Spleen (tissue), 13 donors: ENCODE measurements at places on chromosomes 3 and 15.

DNA sequence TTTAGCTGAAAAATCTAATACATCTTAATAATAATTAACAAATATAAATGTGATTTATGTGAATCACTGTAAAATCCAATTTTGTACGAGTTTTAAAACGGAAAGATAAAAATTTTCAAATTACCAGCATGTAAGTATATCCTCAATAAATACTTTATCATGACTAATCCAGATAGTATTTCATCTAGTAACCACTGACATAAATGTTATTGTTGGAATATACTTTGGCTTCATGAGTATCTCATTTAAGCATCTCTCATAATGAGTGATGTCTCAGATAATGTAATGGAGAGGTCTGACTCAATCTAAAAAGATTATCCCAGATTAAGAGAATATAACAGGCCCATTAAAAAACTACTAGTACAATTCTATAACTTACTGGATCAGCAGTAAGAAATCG is 216.3 kb downstream of the STAG1 start:
- DNase-seq, result no peak

DNA sequence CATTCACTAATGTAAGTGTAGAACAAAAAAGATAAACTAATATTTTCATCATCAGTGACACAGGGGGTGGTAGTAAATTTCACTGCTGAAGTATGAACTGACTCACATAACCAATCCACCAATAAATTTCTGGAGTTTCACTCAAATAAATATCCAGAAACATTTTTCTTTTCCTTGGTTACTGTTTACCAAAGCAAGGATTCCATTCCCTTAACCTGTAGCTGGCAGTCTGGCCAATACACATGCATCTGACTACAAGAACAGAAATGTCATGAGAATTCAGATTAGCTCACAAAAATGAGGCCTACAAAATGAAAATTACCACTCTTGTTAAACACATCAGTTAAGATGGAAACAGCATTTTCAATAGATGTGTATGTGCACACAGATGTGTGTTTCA is 80.3 kb downstream of the STAG1 start:
- DNase-seq, result no peak

DNA sequence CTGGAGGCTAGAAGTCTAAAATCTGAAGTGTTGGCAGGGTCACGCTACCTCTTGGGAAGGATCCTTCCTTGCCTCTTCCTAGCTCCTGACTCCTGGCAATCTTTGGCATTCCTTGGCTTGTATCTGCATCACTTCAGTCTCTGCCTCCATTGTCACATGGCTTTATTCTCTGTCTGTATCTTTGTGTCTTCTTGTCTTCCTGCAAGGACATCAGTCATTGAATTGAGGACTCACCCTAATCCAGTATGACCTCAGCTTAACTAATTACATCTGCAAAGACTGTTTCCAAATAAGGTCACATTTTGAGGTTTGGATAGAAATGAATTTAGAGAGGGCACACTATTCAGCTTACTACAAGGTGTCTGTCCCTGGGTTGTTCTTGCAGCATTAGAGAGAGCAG is 31.1 kb upstream of the UTS2B start:
- no peak for DNase-seq

DNA sequence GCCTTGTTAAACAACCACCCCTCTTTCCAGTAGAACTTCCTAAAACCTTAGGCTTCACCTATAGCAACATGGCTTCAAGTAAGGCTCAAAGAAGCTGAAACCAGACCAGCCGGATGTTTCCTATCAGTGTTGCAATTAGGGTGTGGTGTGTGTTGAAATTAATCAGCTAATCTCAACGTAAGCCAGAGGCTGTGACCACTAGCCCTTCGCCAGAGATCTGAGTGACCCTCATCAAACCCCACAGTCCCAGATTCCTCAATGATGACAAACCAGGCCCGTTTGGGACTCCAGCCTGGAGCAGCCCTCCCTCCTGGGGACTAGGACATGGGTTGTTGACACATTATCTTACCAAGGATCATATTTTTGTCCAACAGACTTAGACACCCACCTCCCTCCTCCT is 27.3 kb downstream of the CYP11A1 start:
- DNase-seq, result peak; percentile 37

DNA sequence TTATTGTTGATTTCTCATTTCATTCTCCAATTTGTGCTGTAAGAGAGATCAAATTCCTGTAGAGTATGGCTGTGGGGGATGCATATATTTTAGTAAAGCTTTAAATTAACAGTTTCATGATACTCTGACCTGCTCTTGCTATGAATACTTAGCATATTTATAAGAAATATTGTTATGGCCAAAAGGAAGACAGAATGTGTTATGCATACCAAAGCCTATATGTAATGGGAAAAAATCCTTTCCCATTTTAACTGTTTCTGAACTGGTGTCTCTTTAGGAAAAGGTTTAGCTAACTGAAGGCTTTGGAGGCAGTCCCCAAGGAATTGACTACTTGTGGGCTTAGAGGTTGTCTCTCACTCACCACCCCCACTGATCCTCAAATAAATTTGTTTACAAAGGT is 59.2 kb downstream of the CADPS start:
- no peak for DNase-seq

DNA sequence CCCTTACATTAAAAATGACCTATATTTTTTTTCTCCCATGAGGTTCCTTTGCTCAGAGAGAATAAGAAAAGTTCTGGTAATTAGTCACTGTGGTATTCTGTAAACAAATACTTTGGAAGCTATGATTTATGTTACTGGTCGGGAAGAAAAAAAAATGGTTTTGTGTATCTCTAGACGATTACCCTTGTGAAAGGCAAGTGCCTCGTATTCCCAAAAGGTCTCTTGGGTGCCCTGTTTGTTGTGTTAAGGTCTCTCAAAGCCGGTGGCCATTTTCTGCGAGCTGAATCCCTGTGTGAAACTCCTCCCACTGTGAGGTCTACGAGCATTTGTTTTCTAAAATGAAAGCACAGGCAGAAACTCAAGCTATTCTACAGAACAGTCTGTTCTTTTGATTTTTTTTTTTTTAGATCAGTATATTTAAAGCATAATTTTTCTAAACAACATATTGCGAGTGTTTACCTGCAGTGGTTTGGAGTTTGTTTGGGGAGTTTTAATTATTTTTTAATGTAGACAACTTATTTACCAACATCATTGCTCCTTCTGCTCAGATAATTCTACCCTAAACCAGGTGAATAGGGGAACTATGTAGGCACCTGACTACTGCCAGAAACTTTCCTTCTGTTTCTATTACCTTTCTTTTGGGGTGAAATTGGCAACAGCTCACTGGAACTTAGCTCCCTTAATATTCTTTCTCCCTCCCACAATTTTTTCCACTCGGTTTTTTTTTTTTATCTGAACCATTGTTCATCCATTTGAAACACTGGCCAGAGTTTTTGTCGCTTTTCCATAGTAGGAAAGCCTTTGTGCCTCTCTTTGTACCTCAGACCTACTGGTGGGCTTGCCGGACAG is 44.0 kb downstream of the ZBTB38 start:
- DNase-seq, result no peak
